Stimulated activated CD4-positive, alpha-beta T cell treated with anti-CD3 and anti-CD28 coated beads, Interleukin-2, amount 100 ng/mL, for 48 hours (primary cell): ENCODE measurements at places on chromosomes 2 and 18.

GRCh38 chr2:229287823-229288222 is 16.7 kb upstream of the PID1 start:
- no peak for DNase-seq

GRCh38 chr2:196330645-196331044 is 159.3 kb upstream of the STK17B start:
- no peak for DNase-seq

GRCh38 chr2:207920321-207920720 is 105.0 kb downstream of the PLEKHM3 start:
- no peak for DNase-seq

DNA sequence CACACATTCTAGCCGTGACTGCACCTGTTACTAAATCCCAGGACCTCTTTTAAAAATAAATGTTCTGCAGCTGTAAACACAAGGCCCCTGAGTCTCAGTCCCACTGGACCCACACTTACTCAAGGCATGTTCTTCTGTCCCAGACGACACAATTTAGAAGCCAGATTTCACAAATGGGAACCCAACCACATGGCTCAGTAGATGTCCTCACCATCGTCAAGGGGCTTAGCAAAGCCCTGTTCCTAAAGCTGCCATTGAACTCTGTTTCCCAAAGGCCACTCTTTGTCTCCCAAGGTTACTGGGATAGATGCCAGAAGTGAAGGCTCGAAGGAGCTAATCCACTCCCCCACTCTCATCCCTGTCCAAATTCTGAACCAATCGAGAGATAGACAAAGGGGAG is 301.0 kb downstream of the GALR1 start:
- no peak for DNase-seq
